ENCODE measurements at places on chromosomes 12 and 14. TPM values are rescaled to one million over a fixed set of nuclear protein-coding genes. Genes with fewer than 3 reads are reported as not detected.

IFNG-AS1 gene
- total RNA-seq = 1.4 TPM

CAND1 gene
- total RNA-seq = 104 TPM

PCED1B gene
- 35.9 TPM for total RNA-seq

DCN gene
- total RNA-seq = 0.90 TPM

DHRS2 gene
- not detected for total RNA-seq

ATXN2 gene
- total RNA-seq = 51.5 TPM

EFS gene
- not detected for total RNA-seq

MANSC4 gene
- not detected for total RNA-seq

RPS6KL1 gene
- total RNA-seq = 1.9 TPM

CCDC175 gene
- not detected for total RNA-seq

CCDC177 gene
- total RNA-seq = not detected

KLRG1 gene
- total RNA-seq = 86.2 TPM

SOCS4 gene
- 17.6 TPM for total RNA-seq

PRH2 gene
- total RNA-seq = not detected

SLC6A15 gene
- total RNA-seq = not detected
